NCI-H1417 (cell line): ENCODE measurements at places on chromosomes 13 and 19.

GRCh38 chr13:99367106-99367616 is 60.0 kb upstream of the GPR183 start:
- DNase-seq, result no peak

DNA sequence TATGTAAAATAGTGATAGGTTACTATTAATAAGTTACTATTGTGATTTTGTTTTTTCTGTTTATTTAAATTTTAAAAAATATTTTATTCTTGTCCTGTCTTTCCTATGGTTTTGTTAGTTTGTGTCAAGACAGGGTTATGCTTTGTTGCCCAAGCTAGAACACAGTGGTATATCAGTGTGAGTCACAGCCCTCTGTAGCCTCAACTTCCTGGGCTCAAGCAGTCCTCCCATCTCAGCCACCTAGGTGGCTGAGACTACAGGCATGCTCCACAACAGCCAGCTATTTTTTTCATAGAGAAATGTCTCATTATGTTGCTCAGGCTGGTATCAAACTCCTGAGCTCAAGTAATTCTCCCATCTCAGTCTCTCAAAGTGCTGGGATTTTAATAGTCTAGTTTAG is 99.5 kb downstream of the ZNF675 start:
- DNase-seq, result no peak

DNA sequence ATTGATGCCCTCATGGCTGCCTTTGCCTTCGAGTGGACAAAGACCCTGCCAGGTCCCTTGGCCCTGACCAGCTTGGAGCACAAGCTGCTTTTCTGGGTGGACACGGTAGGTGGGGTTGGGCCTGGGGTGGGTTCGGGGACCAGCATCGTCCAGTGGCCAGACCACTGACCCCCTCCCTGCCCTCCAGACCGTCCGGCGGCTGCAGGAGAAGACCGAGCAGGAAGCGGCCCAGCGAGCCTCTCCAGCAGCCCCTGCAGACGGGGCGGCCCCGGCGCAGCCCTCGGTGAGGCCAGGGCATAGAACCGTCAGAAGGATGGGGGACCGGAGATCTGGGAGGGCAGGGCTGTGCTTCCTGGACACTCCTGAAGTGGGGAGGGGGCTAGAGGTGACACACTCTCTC is 10.6 kb downstream of the CAMSAP3 start:
- no peak for DNase-seq

DNA sequence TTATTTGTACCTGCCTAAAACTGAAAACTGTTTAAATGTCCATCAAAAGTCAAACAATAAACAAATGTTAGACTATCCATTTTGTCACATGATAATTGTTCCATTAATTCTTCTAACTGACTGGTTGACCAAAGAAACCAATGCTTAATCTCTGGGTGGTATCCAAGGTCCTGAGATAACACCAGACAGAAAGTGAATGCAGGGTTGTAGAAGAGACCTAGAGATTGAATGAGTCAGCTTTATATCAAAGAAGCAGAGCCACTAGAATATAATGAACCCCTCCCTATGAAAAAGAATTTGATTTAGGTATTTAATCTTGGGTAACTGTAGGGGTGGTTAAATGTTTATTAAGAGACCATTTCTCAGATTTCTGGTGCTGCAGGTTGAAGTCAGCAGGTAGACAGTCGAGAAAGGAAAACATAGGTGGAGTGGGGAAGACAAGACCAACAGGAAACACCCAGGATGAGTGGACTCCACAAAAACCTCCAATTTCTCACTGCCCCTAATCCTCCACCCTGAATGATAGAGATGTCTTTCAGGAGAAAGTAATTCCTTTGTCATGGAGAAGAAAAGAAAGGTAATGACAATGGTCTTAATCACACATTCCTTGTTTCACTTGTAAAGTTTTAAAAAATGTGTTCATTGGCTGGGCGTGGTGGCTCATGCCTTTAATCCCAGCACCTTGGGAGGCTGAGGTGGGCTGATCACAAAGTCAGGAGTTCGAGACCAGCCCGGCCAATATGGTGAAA is 536.4 kb downstream of the IRS2 start:
- peak; percentile 92 for DNase-seq

DNA sequence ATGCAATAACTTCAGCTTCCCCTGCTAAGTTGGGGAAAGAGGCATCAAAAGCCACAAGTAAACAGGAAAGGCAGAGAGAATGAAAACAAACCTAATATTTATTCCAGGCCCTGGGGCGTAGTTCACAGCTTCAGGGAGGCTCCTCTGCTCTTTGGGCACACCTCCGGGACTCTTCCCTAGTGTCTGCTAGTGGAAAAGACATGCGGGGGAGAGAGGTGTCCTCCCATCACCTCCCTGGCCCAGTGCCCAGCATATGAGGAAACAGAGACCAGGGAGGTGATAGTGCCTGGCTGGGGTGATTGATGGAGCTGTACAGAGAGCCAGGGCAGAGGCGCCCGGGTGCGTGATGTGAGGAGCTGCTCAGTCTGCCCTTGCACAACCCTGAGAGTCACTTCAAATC is 71.0 kb downstream of the RASL11A start:
- no peak for DNase-seq

GRCh38 chr19:5799247-5800241 is 5.3 kb upstream of the NRTN start:
- DNase-seq, result no peak

GRCh38 chr13:109715902-109716301 is 70.5 kb downstream of the IRS2 start:
- DNase-seq, result no peak

DNA sequence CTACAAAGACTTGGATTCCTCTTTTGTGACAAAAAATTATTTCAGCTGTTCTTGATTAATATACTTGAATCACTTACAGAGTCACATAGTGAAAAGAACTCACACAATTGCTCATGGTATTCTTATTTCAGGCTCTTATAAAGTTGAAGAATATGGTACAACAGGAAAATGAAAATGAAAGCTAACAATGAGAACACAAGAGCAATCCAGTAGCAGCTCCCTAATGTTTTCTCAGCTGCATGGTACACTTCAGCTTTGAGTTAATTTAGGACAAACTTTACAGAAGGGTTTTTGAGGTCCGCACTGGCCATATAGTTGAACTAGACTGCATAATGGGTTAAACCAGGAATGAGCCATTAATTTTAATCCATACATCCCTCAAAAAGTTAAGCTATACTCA is 1261.8 kb downstream of the SLITRK5 start:
- no peak for DNase-seq

DNA sequence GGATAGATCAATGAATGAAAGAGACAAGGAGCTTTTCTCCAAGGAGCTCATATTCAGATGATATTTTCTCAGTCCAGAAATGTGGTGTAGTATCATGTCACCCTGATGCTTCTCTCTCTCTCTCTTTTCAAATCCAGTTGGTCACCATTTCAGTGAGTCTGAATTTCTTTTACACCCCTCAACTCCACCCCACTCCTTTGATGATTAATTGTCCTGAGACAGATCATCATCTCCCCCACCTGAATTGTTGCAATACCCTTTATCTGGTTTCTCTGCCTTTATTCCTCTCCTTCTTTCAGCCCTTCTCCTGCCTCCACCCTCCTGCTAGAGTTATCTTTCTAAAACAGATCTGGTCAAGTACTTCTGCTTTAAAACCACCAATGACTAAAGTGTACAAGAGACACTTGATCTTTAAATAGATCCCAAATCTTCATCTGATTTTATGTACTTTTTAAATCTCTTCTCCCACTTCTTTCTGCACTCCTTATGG is 299.8 kb downstream of the KLF5 start:
- no peak for DNase-seq

GRCh38 chr19:52170304-52170703 is 1.1 kb downstream of the ZNF836 start:
- peak; percentile 21 for DNase-seq

DNA sequence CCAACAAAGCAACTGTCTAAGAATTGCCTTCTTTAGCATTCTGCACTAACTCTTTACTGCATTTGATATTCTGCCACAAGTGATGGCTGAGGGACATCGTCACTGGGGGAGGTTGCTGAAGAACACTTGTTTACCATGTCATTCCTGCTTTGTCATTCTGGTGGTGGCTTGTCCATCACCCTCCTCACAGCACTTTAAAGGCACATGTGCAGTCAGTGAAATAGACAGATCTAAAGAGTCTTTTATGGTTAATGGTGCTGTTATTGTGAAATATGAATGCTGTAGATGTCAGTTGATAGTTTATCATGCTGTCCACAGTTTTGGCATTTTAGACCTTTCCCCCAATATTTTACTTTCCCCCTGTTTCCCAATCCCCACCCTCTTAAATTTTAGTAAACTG is 120.9 kb upstream of the TSC22D1 start:
- no peak for DNase-seq

DNA sequence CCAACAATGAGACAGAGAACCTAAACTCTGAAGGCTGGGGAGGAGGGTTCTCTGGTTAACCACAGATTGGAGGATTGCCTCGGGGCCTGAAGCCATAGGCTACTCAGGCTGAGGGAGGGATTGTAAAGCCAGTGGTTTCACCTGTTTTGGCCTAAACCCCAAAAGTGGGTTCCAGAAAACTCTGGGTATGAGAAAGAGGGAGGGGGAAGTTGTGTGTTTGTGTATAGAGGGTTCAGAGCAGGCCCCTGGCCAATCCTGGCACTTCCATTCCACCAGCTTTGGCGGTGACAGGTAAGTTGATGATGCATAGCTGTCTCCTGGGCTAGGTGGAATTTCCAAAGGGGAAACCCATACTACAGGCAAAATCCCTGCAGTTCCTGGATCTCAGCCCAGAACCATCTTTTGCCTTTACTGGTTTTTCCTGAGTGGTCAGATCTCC is 13.5 kb upstream of the CCDC97 start:
- no peak for DNase-seq

DNA sequence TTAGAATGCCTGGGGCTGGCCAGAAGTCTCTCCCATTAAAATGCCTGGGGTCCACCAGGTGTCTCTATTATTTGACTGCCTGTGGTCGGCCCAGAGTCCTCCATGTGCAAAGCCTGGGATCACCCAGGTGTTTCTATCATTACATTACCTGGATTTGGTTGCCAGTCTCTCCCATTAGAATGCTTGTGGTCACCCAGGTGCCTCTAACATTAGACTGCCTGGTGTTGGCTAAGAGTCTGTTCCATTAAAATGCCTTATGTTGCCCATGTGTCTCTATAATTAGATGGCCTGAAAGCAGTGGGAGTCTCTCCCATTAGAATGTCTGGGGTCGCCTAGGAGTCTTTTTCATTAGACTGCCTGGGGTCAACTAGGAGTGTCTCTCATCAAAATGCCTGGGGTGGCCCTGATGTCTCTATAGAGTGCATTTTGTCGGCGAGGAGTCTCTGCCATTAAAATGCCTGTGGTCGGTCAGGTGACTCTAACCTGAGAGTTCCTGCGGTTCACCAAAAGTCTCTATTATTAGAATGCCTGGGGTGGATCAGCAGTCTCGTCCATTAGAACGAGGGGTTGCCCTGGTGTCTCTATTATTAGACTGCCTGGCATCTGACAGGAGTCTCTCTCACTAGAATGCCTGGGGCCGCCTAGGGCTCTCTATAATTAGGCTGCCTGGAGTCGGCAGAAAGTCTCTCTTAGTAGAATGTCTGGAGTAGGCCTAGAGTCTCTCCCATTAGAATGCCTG is 1540.5 kb downstream of the UQCRFS1 start:
- DNase-seq, result no peak

DNA sequence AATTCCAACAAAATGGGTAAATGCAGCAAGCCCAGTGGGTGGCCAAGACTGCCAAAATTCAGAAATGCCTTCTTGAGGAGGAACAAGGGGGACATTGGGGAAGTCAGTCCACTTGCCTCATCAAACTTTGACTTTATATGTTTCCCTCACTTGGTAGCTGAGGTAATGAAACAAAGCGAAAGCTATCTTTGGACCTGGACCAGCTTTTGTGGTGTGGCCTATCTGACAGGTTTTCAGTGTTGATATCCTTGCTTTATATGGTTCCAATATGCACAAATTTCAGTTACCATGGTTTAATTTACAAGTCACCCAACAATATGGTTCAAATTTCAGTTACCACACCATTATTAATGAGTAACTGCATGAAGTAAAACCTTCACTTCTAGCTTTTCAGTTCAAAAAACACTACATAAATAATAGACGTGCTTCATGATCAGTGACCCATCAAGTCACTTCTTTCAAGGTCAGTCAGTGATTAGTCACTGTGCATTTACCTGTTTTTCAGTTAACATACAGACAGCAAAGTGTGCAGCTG is 17.7 kb upstream of the POU4F1 start:
- DNase-seq, result no peak

GRCh38 chr19:58054901-58055874 is 3.9 kb upstream of the ZNF135 start:
- DNase-seq, result no peak

GRCh38 chr13:29886446-29886845 is 36.0 kb upstream of the UBL3 start:
- DNase-seq, result no peak

DNA sequence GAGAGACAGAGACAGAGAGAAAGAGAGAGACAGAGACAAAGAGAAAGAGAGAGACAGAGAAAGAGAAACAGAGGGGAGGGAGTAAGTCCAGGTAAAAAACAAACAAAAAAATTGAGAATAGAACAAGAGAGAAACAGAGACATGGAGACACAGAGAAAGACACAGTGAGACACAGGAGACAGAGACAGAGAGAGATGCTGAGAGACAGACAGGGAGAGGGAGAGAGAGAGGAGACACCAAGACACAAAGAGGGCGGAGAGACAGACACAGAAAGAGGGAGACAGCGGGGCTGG is 5.8 kb upstream of the PROZ start:
- no peak for DNase-seq

DNA sequence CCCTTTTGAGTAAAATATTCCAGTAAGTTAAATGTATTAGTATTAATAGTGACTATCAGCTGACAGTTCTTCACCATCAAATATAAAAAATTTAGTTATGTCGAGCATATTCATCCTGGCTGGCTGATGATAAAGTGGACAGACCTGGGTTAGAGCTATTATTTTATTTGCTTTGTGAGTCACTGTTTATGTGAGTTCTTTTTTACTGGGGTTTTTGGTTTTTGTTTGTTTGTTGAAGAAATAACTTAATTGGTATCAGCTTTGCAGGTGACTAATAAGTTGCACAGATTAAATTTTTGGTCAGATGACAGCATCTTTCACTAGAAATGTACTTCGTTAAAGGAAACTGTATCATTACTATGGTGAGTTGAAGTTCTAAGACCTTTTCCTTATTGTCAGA is 224.7 kb downstream of the GGACT start:
- no peak for DNase-seq

GRCh38 chr13:39945226-39945625 is 289.8 kb downstream of the COG6 start:
- no peak for DNase-seq

GRCh38 chr19:16457195-16457953 is 14.4 kb downstream of the EPS15L1 start:
- DNase-seq, result no peak
